ENCODE measurements at places on chromosomes 12 and 14.

- no peak for DNase-seq
Observed at GRCh38 chr12:124646385-124647230, 79.2 kb upstream of the NCOR2 start.

GRCh38 chr12:63922474-63922873 lies 78.0 kb downstream of the SRGAP1 start:
- no peak for DNase-seq

GRCh38 chr12:122349078-122349477 lies 73.4 kb downstream of the CLIP1 start:
- DNase-seq: no peak

DNA sequence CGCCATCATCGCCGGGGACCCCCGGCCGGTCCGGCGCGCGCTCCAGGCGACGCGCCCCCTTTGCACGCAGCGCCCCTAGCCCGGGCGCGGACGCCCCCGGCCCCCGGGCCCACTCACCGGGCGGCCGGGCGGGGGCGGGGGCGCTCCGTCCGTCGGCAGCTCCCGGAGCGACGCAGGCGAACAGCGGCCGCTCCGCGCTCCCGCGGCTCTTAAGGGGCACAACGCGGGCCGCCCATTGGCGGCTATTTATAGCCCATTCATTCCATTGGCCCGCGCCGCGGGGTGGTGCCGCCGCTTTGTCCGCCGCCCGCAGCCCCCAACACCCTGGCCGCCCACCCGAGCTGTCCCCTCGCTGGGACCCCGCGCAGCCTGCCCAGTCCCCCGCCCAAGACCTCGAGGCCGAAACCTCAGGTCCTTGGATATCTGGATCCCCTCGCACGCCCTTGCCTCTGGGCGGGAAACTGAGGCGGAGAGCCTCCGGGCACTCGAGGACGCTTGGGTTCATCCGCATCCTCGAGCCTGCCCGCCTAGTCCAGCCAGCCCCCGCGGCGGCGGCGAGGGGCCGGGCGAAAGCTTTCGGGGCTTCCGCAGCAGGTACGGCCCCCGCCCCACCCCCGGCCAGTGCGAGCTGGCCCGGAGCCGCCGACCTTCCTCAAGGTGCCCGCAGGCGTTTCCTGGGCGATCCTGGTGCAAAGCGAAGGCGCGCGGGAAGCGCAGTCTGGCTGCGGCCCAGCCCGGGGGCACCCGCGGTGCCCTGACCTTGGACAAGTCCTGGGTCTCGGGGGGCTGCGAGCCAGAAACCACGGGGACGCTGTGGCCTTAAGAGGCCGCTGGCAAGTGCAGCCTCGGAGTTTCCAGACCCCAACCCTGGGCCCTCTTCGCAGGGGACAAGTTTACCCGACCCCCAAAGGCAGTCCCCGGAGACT lies at the start of gene CKB:
TSS of gene CKB (minus strand) at position 182 of the 926 bp plus-strand sequence. CDS start 337 bp downstream, outside the sequence.
- peak; percentile 85 for DNase-seq

DNA sequence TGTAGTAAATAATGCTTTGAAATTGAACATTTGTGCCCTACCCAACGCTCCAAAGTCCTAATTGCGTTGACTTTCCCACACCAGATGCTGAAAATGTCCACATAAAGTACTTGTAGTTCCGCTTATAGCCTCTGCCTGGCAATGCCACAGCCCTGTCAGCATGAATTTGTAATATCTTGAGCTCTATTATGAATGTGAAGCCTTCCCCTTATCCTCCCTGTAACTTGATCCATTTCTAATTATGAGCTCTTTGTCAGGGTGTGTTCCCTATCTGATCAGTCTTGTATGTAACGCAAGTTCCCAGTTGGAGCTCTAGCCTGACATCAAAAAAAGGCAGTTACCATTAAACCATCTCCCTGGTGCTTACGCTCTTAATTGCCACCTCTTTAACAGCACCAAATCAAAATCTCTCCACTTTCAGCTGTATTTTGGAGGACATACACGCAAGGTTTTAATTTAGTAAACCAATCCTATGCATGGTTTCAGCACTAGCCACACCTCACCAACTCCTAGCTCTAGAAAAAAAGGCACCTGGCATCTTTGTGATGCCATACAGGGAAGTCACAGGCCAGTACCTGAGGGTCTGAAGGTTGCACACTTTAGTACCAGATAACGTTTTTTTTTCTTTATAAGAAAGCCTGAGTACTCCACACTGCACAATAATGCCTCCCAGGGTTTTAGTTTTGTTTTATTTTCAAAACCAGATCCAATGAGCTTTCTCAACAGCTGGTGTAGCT lies 69.3 kb downstream of the EEA1 start:
- no peak for DNase-seq

- DNase-seq: no peak
Observed at GRCh38 chr12:49375406-49375805, 8.1 kb downstream of the SPATS2 start.

DNA sequence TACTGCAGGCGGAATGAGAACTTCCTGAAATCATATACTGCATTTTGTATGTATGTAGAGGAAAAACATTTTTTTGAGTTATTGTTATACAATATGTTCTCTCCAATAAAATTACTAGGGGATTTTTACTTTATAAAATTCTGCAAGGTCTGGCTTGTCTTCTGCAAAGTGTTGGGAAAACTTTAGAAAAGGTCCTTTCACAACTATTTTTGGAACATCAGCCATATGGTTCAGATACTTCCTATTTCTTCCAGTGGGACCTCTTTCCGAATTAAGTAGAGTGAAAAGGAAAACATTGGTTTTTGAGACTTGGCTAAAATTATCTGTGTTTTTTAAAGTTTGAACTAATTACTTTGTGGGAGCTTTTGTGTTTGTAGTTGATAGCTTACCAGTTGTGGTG lies 52.7 kb downstream of the DAAM1 start:
- no peak for DNase-seq

DNA sequence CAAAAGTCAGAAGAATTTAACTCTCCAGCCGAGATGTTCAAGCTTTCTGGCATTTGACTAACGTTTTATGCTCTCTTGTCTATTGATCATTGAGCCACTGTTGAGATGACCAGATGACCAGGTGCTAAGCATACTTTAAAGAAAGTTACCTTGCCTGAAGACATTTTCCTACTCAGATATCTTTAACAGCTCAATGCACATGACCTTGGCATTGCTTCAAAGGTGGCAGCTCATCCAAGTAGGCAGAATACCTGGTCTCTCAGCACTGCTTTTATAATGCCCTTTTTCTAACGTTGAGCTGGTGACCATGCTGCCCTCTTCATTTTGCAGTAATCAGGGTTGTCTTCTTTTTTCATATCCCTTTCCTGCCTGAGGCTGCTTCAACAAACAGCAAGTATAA lies 358.1 kb downstream of the RAD51B start:
- no peak for DNase-seq

- no peak for DNase-seq
Observed at GRCh38 chr12:113889891-113890581, 76.1 kb downstream of the RBM19 start.

- DNase-seq: peak; percentile 7
Observed at GRCh38 chr12:19739195-19739776, 300.0 kb downstream of the AEBP2 start.

DNA sequence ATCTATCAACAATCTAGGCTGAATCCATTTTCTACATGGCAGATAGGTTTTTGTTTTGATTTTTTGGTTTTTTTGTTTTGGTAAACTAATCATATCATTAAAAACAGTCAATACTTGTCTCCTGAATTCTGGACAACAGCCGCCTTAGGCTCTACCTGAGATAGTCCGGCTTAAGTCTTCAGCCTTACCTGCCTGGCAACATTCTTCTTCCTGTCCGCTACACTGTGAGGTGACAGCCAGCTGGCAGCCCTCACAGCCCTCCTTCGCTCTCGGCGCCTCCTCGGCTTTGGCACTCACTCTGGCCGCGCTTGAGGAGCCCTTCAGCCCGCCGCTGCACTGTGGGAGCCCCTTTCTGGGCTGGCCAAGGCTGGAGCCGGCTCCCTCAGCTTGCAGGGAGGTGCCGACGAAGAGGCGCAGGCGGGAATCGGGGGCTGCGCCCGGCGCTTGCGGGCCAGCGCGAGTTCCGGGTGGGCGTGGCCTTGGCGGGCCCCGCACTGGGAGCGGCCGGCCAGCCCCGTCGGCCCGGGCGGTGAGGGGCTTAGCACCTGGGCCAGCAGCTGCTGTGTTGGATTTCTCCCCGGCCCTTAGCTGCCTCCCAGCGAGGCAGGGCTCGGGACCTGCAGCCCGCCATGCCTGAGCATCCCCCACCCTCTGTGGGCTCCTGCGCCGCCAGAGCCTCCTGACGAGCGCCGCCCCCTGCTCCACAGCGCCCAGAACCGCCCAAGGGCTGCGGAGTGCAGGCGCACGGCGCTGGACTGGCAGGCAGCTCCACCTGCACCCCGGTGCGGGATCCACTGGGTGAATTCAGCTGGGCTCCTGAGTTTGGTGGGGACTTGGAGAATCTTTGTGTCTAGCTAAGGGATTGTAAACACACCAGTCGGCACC lies 49.0 kb downstream of the MDGA2 start:
- DNase-seq: peak; percentile 1

DNA sequence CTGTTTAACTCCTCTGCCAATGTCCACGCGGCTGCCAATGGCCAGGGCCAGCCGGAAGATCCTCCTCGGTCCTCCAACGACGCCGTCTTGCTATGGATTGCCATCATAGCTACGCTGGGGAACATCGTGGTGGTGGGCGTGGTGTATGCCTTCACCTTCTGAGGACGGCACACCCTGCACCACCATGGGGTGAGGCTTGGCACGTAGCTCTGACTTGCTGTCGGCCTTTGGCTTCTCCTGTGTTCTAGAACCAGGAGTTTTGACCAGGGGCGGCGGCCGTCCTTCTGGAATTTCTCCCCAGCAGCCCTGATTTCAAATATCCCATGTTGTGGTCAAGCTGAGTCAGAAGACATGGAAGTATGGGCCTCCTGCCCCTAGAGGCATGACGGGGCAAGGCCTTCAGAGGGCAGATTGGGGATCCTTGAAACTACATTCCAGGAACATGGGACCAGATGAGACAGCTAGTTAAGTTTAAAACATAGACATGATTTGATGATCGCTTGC lies 47.5 kb downstream of the C14orf132 start:
- DNase-seq: no peak

- DNase-seq: peak; percentile 0
Observed at GRCh38 chr12:81610955-81611889, 147.9 kb downstream of the PPFIA2 start.

- DNase-seq: peak; percentile 86
Observed at GRCh38 chr14:54566410-54567223, at the start of gene SAMD4A. SAMD4A (plus strand) TSS chr14:54567128; CDS start chr14:54567917, 789 bp downstream.

DNA sequence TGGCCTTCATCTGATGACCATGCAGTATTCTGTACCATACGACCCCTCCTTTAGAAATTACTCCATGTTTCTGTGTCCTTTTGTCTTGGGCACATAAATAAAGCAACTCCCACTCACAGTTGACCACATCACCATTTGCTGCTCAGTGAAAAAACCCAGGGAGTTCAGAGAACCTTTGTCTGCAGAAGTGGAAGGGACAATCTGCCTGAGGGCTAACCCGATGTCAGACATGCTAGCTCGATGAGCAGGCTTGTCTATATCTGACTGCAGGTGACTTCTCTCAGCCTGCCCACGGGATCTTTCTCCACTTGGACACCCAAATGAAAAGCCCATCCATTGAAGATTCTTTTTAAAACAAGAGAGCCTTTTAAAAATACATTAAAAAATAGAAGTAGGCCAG lies 45.7 kb upstream of the GRIP1 start:
- DNase-seq: no peak

GRCh38 chr12:118136559-118137003 lies 657 bp downstream of the PEBP1 start:
- DNase-seq: peak; percentile 65

DNA sequence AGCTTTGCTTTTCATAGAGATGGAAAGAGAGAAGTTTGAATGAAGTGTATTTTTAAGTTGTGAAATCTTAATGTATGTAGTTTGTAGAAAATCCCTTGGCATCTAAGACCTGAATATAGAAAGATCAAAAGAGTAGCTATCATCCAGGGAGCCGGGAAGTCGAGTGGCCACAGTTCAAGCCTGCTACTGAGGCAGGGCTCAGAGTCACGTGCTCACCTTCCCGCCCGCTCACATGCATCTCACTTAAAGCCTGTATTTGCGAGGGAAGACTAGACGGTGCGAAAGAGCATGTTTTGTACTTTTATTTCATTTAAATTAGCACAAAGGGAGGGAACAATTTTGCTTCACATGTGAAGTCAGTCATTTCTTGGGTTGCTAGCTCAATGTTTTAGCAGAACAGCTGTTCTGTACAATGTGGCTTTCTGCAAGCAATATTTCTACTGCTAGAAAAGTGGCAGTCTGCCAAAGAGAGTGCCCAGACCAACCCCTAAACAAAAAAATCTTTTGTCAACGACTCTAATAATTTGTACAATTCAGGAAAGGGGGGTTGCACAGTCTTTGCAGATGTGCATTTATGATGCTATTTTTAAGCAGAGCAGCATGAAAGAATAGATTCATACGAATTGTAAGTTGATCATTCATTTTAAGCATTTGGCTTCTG lies 290.7 kb downstream of the NPAS3 start:
- no peak for DNase-seq

DNA sequence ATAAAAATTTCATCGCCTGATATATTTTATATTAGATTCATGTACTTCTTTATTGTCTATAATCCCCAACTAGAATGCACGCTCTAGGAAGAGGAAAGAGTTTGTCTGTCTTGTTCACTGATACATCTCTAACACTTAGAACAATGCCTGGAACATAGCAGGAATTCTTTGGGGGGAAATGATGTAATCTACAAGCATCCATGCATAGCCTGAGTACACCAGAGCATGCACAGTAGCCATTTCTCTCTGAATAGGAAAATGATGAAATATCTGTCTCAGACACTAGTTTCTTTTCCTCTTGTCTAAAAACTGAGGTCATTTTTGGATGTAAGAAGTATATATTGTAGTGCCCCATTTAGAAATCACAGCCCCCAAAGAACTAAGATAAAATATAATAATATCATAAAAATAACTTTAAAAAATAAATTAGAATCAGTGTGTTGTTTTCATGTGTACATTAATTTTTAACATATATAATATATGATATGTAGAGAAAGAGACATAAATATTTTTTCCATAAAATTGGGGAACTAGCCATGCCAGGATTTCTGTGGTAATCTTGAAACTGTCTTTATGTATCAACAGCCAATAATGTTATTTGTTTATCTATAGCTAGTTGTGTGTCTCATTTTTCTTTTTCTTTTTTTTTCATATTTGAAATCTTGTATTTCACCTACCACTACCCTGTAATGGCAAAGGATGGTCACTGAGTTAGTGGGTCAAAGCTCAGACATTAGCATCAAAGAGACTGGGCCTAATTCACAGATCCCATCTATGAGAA lies 155.6 kb upstream of the TMCC3 start:
- DNase-seq: no peak

DNA sequence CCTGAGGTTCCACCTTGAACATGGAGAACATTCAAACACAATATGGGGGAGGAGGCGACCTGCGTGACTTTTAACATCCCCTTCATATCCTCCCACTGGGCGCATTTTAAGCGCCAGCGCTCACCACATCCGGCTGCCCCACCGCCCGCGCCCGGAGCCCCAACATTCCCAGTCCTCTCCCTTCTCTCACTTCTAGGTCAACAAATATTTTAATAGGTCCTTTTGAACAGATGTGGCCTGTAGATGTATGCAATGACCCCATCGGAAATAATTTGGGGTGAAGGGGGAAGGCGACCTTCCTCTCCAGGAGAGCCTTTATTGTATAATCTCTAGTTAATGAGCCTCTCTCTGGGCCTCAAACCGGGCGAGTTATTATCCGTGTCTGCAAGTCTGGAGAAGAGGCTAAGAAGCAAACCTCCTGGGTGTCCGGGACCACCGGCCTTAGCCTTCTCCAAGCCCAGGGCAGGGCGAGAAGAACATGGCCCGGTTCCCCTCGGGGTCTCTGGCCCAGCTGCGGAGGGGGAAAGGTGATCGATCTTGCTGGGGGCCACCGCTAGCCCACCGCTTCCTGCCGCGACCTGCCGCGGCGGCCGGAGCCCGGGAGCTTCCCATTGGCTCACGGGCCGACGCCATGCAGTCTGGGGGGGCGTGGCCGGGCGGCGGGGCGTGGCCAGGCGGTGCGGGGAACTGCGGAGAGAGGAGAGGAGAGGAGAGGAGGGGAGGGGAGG lies 83.2 kb upstream of the HMGA2 start:
- peak; percentile 84 for DNase-seq

Measured in K562 (cell line).